Chondrocyte (in vitro differentiated cells): ENCODE measurements at places on chromosomes 11 and 22. TPM values are rescaled to one million over a fixed set of nuclear protein-coding genes. Genes with fewer than 3 reads are reported as not detected.

- DNase-seq, result no peak
Measured at GRCh38 chr11:120667281-120667680, 155.7 kb downstream of the GRIK4 start.

GRCh38 chr22:44520465-44521094 lies 22.5 kb upstream of the RTL6 start:
- DNase-seq, result no peak

- DNase-seq, result no peak
Measured at GRCh38 chr11:112396076-112396475, 135.4 kb upstream of the PLET1 start.

DNA sequence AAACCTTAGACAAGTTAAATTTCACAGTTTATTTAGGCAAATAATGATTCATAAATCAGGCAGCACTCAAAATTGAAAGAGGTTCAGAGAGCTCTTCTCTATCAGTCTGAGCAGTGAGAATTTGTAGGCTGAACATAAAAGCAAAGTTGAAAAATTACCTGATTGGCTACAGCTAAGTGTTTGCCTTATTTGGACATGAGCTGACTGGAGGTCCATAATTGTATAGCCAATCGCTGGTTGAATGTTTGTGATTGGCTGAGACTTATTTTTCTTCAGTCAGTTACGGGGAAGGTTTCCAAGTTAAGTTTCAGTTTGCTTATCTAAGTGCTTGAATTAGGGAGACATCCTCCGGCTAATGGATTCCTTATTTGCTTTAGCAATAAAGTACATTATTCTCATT lies 527.5 kb downstream of the CNTN5 start:
- no peak for DNase-seq

- no peak for DNase-seq
Measured at GRCh38 chr22:39997421-39997820, 2.7 kb downstream of the FAM83F start.

- no peak for DNase-seq
Measured at GRCh38 chr22:37805810-37806277, 1.9 kb upstream of the GCAT start.

- DNase-seq, result no peak
Measured at GRCh38 chr11:93958991-93959390, 62.2 kb upstream of the HEPHL1 start.

DNA sequence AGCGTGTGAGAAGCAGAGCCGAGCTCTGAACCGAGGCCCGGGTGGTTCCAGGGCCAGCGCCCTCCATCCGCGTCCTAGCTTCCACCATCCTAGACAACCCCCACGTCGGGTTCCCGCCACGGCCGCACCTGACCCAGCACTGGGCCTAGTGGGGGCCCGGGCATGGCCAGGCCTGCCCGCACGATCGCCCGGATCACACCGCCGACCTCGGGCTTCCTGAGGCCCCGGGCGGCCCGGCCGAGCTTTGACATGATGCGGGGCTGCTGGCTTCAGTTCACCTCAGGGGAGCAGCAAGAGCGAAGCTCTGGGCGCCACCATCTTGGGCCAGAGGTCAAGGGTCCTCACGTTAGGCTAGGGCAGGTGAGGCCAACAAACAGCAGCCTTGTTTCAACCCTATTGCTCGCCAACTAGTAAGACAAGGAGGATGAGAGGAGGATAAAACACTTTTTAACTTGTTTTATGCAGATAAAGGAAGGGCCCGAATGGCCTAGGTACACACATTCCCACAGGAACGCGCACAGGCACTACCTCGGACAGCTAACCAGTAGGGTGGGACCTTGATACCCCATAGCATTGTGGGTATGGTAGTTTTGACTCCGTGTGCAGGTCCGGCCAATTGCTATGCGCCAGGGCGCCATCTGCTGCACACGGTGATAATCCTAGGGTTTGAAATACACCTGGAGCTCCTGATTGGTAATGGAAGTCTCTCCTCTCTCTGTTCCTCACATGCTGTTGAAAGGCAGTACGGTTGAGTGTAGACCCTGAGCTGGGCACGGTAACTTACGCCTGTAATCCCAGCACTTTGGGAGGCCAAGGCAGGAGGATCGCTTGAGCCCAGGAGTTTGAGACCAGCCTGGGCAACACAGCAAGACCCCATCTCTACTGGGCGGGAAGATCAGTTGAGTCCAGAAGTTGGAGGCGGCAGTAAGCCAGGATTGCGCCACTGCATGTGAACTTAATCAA lies at the start of gene MRPL11:
TSS of gene MRPL11 (minus strand) at position 345 of the 963 bp plus-strand sequence. CDS start at position 251, 94 bp downstream.
- no peak for DNase-seq

LRRC32 gene
- total RNA-seq, result 113 to 367 TPM (median 367 TPM) in 3 replicates

MS4A4A gene
- not detected in 3 replicates for total RNA-seq

KRTAP5-10 gene
- total RNA-seq, result not detected in 3 replicates

ACTN3 gene
- 0.07 TPM in 1 of 3 replicates, not detected in the others for total RNA-seq

OR5A1 gene
- not detected in 3 replicates for total RNA-seq

OR2AG1 gene
- total RNA-seq, result not detected in 3 replicates

ANO1 gene
- total RNA-seq, result 1.0 to 1.5 TPM (median 1.5 TPM) in 3 replicates

APOL3 gene
- 2.3 to 5.9 TPM (median 3.4 TPM) in 3 replicates for total RNA-seq

RAB39A gene
- not detected in 3 replicates for total RNA-seq

KCNK4 gene
- total RNA-seq, result 0.22 to 0.39 TPM in 2 of 3 replicates, not detected in the other
